ENCODE measurements at places on chromosomes 3 and 15.

DNA sequence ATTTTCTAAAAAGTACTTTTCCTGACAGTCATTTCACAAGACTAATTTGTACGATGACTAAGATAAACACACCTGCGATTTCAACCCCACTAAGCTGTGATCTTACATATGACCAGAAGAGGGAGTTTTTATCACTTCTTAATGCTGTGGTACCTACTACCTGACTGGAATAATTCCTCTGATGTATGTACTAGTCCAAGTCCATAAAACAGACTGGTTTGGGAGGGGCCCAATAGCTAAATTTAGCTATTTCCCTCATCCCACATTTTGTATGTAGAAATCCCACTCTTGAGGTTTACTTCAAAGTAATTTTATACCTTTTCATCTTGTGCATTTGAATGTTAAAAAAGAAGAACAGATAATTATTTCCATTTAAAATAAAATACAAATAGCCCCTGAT lies 49.7 kb upstream of the SCAANT1 start:
- no peak for DNase-seq

DNA sequence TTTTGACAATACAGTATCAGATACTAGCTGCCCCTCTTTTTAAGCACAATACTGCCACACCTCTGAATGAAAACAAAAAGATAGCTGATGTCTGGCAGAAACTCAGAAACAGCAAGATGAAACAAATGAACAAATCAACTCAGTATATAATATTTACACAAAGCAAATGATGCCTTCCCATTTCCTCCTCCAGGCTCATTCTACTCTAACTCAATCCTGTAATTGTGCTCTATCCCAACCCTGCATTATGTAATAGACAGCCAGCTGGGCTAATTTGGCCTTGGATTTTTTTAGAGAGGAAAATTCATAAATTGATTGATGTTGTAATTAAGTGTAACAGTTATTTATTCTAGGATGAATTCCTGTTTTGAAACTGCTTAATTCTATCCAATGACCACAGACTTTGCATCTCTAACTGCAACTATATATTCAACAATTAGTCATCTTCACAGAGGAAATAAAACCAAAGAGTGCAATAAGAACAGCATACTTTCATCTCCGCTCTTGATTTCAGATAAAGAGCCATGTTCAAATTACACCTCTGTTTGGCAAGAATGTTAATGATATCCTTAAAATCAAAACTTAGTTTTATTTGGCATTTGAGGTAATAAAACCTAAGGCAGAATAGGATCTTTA lies 6.1 kb downstream of the ATG3 start:
- no peak for DNase-seq

DNA sequence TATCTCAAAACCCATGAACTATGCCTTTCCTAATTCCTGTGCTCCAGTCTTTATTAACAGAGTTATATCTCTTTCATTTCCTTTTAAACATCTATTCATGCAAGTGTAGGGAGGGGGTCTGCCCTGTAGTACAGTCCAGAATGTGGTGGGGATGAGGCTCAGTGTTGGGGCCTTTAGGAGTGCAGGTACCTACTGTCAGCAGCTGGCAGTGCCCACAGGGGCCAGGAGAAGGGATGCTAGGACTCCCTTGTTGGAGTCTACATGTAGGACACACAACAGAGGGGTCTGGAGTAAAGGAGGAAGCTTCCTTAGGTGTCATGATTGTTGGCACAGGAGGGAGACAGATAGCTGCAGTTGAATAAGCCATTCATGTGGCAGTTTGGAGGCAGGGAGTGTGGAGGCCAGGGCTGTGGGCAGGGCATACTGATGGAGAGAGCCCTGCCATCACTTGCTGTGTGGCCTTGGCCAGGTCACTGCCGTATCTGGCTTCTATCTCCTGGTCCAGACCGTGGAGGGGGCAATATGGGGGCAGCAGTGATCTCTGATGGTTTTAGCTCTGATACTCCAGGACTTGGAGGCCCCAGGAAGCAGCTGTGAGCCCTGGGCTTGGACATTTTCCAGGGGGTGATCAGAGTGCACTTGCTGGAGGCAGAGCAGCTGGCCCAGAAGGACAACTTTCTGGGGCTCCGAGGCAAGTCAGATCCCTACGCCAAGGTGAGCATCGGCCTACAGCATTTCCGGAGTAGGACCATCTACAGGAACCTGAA lies 29.5 kb downstream of the ESYT3 start:
- no peak for DNase-seq

DNA sequence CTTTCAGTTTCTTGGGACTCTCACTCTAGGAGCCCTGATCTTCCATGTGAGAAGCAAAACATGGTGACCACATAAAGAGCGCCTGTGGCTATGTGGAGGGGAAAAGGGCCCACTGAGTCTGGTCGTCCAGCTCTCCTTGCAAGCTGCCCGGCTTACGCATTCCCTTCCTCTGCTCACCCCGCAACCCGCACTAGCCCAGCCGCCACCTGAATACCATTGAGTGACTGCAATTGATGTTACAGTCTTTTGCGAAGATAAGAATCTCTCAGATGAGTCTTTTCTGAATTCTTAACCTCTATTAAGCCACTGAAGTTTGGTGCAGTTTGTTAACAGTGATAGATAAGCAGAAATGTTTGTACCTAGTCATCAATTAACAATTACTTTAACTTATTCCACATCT lies 589.0 kb upstream of the DPPA4 start:
- DNase-seq: no peak

DNA sequence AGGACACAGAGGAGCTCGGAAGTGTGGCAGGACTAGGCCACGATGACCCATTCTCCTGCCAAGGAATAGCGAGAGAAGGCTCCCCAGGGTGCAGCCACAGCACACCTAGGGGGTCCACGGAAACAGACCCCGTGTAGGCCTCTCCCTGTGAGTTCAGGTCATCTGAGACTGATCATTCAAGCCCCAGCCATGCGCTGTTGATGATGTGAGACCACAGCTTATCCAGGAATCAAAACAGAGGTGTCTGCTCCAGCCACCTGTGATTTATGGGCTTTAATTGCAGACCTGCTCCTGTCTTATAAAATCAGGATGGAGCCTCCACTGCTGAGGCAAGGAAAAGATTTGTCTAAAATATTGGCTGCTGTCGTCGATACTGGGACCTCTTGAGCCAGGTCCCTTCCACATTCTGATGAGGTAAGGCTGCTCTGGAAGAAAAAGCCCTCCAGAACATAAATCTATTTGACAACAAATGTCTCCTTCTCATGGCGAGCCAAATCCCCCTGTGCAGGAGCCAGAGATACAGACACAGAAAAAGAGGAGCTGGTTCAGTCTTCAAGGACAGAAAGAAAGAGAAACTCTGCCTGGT lies 186.7 kb downstream of the TJP1 start:
- DNase-seq: no peak

DNA sequence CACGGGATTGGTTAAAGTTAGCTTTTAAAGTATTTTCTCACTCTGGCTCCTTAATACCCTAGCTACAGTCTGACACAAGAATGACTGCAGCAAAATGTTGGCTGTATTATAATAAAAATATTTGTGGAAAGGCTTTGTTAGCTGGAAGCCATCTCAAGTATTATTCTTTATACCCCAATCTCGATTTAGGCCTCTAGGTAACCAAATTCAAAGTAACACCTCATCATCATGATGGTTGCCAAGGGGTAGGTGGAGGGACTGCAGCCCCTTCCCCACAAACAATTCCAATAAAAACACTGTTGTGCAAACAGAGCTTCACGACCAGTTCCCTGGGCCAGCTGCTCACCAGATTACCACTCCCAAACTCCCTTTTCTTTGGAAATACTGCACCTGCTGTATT lies 759 bp upstream of the GMPS start:
- no peak for DNase-seq

DNA sequence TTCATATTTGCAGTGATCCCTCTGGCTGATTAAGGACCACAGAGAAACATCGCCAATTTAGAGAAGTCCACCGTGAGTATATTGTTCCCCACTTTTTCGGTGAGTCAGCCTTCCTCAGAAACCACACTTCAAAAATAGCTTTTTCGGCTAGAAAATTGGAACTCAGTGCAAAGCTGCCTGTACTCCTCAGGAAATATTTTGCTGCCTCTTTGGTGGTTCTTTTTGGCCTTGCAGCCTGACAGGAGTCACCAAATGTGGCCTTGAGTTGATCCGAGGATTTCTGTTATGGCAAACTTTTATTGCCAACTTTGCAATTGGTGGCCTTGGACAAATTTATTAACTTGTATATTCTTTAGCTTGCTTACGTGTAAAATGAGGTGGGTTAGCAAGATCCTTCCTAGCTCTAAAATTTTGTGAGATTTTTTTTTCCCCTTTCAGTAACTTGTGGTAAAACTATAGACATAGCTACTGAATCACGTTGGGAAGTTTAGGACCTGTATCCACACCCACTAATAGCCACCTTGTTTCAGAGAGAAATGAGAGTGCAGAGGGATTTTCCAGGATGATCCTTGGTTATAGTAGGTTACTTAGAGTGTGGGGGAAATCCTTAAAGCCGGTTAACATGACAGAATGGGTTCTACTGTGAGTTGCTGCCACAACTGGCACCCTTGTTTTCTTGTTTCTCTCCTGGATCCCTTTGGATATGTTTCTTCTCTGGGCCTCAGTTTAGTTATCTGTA lies 9.9 kb downstream of the ARL6IP5 start:
- no peak for DNase-seq

DNA sequence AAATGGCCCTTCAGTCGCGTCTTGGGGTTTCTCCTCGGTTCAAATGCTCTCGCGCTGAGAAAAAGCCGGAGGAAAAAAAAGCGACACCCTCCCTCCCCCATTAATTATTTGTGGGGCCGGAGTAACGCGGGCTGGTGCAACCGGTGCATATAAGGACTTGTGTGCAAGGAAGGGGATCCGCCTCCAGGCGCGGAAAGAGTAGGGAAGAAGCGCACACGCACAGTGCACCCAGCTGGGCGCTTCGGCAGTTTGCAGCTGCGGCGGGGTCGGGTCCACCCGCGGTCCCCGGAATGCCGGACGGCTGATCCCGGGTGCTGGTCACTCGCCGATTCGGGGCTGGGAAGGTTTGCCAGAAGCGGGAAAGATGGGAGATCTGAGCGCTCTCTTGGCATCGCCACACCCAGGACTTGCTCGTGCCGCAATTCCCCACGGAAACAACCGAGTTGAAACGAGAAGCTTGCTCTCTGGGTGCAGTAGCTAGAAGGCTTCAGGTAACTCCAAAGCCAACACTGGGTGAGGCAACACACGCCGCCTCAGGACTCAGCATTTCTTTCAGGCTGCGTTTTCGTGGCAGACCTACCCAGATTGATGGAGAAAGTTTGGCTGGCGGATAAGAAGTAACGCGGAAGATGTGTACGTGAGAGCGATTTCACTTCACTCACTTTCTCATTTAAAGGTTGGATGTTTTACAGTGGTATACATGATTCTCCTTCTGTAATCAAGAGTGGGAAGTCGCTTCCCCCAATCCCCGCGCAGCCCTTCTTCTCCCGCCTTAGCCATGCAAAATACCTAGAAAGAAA lies 720 bp upstream of the TNIK start:
- no peak for DNase-seq

GRCh38 chr3:45887759-45888511 lies 1.6 kb downstream of the CCR9 start:
- DNase-seq: no peak

GRCh38 chr3:25125201-25125600 lies 302.9 kb upstream of the RARB start:
- no peak for DNase-seq

DNA sequence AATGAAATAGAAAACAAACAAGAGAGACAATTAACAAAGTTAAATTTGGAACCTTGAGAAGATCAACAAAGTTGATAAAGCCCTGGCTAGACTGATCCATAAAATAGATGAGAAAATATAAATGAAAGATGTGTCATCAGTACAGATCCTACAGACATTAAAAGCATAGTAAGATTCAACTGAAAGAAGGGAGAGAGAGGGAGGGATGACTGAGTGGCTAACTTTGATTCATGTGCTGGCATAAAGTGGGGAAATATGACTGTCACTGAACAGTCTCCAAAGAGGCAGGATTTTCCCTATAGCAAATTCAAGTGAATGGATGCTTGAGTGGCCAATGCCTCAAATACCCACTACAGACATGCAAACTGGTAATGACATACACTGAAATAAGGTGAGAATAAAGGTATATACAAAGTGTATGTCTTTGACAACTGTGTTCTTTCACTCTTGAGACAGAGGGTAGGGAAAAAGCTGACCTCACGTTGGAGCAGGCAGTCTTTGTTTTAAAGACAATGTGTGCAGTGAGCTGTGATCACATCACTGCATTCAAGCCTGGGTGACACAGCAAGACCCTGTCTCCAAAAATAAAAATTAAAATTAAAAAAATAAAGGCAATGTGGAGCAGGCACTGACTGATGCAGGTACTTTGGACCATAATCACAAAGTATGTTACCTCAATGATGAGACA lies 35.9 kb upstream of the CHD2 start:
- no peak for DNase-seq

DNA sequence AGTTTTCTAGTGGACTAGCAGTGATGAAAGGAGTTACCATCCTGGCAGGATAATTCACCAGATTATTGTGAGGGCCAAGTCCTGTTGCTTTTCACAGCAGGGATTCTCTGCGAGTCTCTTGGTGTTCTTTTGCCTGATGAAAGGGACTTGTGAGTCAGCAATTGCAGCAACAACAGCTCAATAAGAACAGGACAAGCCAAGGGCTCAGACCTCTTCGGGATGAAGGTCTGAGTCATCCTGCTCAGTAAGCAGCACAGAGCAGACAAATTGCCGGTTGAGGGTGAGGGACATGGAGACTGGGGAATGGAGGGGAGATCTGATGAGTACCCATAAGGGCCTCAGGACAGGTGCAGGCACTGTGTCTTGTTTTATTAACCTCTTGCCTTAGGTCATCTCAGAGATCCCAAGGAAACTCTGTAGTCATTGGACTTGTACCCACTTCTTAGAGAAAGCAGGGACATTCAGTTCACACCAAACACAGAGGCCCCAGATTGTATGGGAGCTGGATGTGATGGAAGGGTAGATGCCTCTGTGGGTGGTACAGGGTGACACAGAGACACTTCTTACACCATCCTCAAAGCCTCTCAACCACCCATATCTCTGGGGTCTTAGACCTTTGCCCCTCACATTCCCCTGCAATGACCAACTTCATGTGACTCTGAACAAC lies 173.8 kb upstream of the TLE3 start:
- peak; percentile 92 for DNase-seq

- DNase-seq: peak; percentile 18
These were observed 51.9 kb downstream of the PBRM1 start for GRCh38 chr3:52633786-52634185.

GRCh38 chr15:85618956-85619491 lies 175.7 kb downstream of the KLHL25 start:
- no peak for DNase-seq

GRCh38 chr15:71688509-71689094 lies 121.8 kb upstream of the NR2E3 start:
- DNase-seq: no peak

- DNase-seq: no peak
These were observed 51.3 kb upstream of the SCAANT1 start for GRCh38 chr3:63963496-63963895.

DNA sequence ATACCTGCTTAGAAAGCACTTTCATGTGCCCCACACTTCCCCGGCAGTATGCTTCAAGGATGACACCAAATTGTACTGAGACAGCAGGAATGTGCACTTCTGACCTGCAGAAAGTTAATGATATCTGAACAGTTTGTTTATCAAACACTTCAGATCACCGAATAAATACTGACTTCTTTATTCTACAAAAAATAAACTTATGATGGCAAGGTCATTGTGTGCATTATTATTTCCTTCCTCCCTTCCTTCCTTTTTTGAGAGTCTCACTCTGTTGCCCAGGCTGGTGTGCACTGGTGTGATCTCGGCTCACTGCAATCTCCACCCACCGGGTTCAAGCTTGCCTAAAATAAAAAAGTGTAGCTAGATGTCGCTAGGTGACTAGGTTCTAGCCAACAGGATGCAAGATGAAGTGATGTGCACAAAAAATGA lies 80.3 kb downstream of the FAIM start:
- DNase-seq: no peak

GRCh38 chr3:14947886-14948608 lies 664 bp downstream of the NR2C2 start:
- DNase-seq: peak; percentile 88

Measured in retinal pigment epithelial cell (primary cell).